GM13977 (cell line): ENCODE measurements at places on chromosomes 7 and 10.
A peak's percentile ranks its signal among the peaks of the same experiment; 100 is the strongest.

DNA sequence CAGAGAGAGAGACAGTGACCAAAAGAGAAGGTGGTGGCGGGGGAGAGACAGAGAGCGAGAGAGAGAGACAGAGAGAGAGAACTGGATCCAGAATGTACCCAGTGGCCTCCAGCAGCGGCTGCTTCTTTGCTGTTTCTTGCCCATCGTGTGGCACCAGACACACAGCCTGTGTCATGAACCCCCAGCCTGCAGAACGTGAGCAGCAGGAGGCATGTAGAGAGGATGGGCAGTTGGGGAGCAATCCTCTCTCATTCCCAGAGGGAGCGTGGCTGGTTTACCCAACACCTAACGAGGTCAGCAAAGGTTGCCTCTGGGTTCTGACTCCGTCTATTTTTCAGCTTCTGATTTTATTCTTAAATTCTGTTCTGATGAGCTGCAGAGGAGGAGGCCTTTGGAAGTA lies 168.1 kb downstream of the ADARB2 start:
- no peak for DNase-seq

DNA sequence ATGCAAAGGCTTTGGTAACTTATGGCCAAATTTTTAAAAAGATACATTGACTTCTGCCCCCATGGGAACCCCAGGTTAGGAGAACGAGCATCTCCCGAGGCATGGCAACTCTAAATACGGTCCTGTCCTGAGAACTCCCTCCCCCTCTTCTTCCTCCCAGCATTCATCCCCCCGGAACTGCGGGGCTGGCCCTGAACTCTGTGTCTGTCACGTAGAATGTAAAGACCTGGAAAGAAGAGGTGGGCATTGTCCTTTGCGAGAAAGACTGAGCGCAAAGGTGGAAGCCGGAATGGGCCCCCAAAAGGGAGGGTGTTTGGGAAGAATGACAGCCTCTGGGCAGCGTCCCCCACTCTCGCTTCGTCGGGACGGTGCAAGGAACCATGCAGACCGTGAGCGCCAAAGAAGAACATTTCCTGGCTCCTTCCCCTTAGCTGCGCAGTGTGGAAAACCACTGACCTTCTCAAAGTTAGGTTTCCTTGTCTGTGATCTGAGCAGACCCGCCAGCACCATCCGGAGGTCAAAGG lies 21.0 kb downstream of the SHH start:
- DNase-seq, result no peak

- DNase-seq, result peak; percentile 27
These were observed 281.1 kb downstream of the CDK14 start for GRCh38 chr7:90877201-90877600.

GRCh38 chr10:34498821-34499220 lies 316.3 kb downstream of the PARD3 start:
- DNase-seq, result no peak

GRCh38 chr7:99473315-99473596 lies 566 bp downstream of the ZNF789 start:
- DNase-seq, result peak; percentile 79

GRCh38 chr7:147406521-147407135 lies 1183.9 kb upstream of the C7orf33 start:
- DNase-seq, result no peak

GRCh38 chr7:157097056-157097329 lies 41.7 kb upstream of the UBE3C start:
- no peak for DNase-seq

DNA sequence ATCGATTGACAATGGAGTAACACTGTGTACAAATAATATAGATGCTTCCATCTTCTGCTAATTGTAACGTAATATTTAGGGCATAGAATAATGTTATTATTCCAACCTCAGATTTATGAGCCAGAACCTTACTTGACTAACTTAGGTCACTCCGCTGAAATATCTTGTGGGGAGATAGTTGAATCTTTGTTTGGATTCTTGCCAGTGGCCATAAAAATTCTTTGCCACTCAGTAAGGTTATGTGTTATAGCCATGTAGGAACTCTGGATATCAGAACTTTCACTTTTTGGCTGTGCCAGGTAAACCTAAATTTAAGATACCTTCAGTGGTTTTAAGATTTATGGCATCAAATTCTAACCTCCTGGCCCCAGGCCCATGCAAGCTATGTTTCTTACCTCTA lies 197.6 kb downstream of the WDR11 start:
- no peak for DNase-seq

DNA sequence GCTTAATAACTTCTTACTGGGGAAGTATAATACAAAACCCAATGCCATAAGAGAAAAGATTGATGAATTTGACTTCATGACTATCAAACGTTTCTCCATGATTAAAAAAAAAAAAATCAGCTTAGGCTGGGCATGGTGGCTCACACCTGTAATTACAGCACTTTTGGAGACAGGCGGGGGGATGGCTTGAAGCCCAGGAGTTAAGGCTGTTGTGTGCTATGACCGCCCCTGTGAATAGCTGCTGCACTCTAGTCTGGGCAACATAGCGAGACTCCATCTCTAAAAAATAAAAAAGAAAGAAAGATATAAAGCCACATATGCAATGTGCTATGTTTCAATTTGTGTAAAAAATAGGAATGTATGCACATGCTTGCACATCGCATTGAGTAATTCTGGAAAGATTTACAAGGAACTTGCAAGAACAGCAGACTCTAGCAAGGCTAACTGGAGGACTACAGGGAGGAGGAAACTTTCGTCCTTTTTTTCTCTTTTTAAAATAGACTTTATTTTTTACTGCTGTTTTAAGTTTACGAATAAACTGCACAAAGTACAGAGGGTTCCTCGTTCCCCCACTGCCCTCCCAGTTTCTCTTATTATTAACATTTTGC lies 10.3 kb upstream of the RARRES2 start:
- no peak for DNase-seq

DNA sequence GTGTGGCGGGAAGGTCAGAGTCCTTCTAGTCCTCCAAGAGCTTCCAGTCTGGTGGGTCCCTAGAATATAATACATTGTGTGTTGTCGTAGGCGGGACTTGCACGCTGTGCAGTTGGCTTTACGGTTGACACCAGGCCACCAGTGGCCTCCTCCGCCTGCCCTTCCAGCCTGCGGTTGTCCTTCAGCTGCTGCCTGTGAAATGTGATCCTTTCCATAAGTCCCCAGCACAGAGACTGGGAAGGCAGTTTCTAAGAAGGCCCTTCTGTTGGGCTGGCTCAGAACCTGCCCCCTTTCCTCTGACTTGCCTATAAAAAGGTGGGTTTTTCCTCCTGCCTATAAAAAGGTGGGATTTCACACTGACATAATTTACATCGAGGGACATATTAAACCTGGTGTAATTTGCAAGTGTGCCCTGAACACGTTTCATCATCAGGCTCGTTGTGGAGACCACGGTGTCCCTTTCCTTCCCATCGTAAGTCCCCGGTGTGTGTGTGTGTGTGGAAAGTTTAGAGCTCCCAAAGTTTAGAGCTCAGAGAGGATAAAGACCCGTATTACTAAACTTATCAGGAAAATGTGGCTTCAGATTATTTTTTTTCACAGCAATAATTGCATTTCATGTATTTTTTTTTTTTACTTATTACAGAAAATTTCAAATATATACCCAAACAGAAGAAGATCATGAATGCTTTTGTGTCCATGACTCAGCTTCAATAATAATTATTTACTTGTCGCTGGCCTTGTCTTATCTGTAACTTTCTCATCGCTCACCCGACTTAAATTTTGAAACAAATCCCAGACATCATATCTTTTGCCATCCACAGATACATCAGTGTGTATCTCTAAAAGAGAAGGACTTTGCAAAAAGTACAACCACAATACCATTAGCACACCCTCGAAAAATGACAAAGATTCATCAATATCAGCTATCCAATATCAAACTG lies 45.1 kb downstream of the CUX1 start:
- DNase-seq, result no peak

DNA sequence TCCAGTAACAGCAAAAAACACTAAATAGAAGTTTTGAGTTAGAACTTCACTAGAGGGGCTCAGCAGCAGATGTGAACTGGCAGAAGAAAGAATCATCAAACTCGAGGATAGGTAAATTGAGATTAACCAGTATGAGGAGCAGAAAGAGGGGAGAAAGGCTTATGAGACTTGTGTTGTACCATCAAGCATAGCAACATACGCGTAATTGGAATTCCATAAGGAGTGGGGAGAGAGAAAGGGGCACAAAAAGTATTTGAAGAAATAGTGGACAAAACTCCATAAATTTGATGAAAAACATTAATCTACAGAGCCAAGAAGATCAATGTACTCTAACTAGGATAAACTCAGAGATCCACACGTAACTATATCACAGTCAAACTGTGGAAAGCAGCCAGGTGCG lies 48.3 kb downstream of the RBAK start:
- no peak for DNase-seq

- no peak for DNase-seq
These were observed 129.9 kb downstream of the CFAP58 start for GRCh38 chr10:104483582-104483981.

- DNase-seq, result no peak
These were observed 4.0 kb downstream of the BAMBI start for GRCh38 chr10:28681291-28681763.

DNA sequence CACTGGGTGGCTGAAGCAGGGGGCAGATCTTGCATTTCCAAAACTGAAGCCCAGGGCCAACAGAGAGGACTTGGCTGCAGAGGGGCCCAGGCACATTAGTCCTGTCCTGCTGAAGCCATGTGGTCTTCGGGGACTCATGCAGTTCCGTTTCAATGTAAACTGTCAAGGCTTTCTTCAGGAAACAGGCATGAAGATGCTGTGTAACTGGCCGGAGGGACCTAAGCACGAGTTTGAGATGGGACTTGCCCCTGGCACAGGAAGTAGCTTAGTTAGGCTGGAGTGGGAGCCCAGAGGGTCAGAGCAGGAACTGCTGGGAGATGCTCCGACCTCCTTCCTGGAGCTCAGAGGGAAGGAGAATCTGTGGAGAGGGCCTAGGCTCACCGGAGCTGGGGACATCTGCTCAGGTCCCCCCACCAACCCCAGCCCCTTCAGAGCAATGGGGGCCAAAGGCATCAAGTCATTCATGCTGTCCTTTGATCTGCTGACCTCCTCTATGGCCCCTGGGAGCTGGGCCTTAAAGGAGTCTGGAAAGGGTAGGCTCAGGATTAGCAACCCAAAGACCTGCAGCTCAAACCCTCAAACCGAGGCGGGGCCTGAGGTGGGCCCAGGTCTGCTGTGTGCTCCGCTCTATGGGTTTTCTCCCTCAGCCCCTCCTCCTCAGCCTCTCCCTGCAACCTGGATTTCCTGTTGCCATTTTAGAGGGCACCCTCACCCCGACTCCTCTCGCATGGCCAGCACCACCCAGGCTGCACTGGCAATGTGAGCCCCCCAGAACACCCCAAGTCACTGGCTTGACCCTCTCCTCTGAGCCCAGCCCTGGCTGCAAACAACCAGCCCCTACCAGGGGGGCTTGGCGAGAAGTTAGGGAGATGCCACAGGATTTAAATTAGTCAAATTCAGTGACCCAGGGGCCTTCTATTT lies 4.4 kb upstream of the MNX1 start:
- DNase-seq, result no peak

GRCh38 chr7:93799750-93800357 lies 90.7 kb downstream of the TFPI2 start:
- peak; percentile 17 for DNase-seq

DNA sequence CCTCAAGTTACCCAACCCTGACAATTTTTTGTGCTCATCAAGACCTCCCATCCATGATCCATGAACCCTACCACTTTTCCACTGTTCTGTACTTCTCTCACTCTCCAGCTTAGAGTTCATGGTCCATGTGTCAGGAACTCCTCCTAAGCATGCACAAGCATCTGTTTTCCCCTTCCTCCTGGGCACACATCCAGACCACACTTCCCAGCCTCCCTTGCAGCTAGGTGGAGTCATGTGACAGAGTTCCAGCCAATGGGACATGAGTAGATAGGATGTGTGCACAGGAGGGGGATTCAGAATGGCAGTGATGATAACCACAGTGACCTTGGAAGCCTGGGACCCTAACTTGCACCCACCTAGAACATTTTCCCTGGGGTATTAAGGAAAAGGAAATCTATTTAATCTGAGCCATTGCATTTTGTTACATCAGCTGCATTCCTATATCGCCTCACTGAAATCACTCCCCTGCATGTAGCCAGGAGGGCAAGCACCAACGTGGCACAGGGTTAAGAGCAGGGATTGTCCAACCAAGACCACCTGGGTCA lies 9.6 kb upstream of the FRMPD2 start:
- no peak for DNase-seq
